Left renal pelvis (tissue), 4 donors: ENCODE measurements at places on chromosomes 1 and 21. TPM values are rescaled to one million over a fixed set of nuclear protein-coding genes. Genes with fewer than 3 reads are reported as not detected.

Gene LEFTY1
- 3.9 TPM for polyA plus RNA-seq

Gene HUNK
- polyA plus RNA-seq: 14.1 TPM

Gene WNT3A
- polyA plus RNA-seq: not detected

- DNase-seq: no peak
Observed at GRCh38 chr1:209403921-209404320, 179.6 kb upstream of the CAMK1G start.

DNA sequence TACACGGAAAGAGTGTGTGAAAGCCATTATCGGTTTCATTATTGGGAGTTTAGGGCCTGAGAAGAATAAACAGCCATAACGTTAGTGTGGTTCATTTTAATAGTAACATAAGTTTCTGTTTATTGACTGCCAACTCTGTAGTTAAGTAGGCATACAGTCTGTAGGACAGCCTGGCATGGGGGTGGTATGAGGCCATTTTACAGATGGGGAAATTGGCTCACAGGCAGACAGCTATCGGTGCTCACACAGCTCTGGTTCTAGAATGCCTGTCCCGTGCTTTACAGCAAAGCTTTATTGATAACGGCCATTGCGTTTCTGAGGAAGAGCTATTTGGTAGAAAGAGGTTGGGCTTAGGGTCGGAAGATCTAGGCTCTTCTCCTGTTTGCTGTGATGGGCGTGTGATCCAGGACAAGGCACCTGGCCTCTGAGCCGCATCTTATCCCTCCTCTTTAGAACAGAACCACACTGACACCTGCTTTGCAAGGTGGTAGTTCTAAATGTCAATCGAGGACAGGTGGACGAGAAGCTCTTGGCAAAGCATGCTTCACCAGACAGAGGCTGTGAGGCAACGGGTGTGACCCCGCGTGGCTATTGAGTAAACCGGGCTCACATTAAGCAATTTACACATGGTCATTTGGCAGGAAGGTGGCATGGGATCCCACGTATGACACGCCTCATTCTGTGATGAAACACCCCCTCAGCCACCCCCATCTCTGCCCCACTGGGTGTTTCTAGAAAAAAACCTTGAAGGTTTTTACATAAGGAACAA lies 14.9 kb downstream of the ETS2 start:
- DNase-seq: no peak
